ENCODE measurements at places on chromosomes 1 and 21.

GRCh38 chr1:147246910-147247655 lies 4.6 kb downstream of the CHD1L start:
- DNase-seq = no peak

DNA sequence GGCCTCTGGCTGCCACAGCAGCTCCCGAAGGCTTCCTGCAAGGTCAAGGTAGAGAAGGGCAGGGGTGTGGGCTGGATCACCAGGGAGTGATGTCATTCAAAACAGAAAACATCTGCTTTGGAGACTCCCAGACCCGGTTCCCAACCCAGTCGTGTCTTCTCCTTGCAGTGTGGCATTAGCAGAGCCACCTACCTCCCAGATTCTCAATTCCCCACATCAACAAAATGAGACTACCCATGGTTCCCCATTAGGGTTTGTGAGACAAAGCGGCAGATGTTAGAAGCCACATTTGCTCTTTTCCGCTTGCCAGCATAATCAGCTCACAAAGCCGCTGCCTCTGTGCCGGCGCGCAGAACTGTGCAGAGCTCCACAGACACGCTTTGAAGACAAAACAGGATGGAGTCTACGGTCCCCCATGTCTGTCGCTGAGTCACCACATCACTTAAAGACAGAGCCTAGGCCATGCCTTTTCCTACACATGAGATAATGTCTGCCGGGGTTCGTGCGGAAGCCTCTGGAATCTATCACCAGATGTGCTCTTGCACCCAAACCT lies 12.5 kb downstream of the KIF17 start:
- no peak for DNase-seq

- no peak for DNase-seq
Measured at GRCh38 chr1:85295654-85296053, 19.2 kb upstream of the BCL10 start.

DNA sequence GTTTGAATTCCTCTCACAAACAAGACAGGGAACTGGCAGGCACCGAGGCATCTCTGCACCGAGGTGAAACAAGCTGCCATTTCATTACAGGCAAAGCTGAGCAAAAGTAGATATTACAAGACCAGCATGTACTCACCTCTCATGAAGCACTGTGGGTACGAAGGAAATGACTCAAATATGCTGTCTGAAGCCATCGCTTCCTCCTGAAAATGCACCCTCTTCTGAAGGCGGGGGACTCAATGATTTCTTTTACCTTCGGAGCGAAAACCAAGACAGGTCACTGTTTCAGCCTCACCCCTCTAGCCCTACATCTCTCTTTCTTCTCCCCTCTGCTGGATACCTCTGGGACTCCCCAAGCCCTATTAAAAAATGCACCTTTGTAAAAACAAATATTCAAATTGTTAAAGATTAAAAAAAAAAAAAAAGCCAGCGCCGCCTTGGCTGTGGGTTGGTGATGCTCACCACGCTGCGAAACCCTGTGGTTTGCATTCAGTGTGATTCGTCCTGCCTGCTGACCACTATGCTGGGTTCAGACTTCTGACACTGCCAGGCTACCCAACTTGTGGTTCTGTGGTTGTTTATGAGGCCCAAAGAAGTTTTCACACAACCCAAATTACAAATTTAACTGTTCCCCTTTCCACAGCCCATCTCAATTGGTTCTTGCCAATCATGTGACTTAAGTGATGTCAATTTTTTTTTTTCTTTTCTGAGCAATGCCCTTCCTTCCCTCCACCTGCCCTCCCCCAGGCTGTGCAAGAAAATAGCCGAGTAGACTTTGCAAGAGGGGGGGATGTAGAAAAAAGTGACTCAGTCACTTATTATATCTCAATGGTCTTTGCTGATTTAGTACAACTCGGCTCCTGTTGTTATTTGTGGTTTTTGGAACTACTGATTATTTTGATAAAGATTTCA lies at the start of gene RUNX1:
Gene RUNX1 (minus strand): TSS at position 597 of the 912 bp plus-strand sequence.
- DNase-seq = peak; percentile 46

DNA sequence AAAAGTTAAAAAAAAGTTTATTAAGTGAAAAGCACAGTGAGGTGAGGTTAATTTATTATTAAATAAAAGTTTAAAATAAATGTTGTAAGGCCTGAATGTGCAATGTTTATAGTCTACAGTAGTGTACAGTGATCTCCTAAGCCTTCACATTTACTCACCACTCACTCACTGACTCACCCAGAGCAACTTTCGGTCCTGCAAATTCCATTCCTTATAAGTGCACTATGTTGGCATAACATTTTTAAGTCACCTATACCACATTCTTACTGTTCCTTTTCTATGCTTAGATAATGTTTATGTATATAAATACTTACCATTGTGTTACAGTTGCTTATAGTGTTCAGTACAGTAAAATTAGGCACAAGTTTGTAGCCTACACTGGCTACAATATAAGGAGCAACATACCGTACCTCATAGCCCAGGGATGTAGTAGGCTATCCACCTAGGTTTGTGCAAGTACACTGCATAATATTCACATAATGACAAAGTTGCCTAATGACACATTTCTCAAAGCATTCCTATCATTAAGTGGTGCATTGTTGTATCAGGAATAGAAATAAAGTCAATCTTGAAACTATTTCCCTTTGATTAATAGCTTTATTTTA lies 426.5 kb upstream of the BRINP3 start:
- DNase-seq = no peak

- no peak for DNase-seq
Measured at GRCh38 chr1:30823627-30823968, 66.0 kb upstream of the LAPTM5 start.
